ENCODE measurements at places on chromosomes 5 and 9.

DNA sequence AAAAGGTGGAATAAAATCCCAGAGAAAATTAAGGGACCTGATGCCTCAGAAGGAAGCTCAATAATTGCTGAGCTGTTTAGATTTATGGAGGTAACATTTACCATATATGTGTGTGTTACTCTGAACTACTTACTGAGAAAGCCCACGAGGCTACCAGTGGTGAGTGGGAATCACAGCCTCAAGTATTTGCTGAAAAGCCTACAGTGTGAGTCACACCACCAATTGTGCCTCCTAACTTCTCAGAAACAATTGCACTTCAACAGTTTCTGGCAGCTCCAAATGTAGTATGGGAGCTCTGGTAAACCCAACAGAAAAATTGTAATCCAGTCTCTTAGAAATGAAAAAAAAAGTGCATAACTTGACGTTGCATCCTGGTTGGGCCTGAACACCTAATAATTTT is 551.6 kb downstream of the PRDM9 start:
- DNase-seq = no peak

GRCh38 chr5:154199263-154199662 is 8.7 kb downstream of the GALNT10 start:
- no peak for DNase-seq

GRCh38 chr9:13175732-13176131 is 103.8 kb downstream of the MPDZ start:
- no peak for DNase-seq

DNA sequence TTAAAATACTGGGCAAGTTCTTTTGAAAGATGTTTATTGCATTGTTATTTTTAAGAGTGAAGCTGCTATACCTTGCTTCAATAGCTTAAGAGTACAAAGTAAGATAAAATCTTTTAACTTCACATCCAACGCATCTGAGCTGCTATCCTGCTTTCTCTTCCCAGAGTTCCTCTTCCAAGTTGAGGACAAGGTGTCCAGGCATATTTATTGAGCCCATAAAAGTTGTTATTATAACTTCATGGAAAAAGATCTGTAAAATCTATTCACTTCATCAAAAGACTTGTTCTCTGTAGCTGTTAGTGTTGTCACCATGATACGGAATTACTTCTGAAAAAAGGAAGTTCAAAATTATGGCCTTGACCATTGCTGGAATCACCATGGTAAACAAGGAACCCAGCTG is 306.2 kb upstream of the ELAVL2 start:
- no peak for DNase-seq

Data from stimulated activated CD4-positive, alpha-beta T cell treated with anti-CD3 and anti-CD28 coated beads, TNF-alpha, amount 100 ng/mL, for 1 hour (primary cell).